ENCODE measurements at places on chromosomes 13 and 19.

- DNase-seq: no peak
Measured at GRCh38 chr19:32977280-32977679, 5.2 kb downstream of the FAAP24 start.

DNA sequence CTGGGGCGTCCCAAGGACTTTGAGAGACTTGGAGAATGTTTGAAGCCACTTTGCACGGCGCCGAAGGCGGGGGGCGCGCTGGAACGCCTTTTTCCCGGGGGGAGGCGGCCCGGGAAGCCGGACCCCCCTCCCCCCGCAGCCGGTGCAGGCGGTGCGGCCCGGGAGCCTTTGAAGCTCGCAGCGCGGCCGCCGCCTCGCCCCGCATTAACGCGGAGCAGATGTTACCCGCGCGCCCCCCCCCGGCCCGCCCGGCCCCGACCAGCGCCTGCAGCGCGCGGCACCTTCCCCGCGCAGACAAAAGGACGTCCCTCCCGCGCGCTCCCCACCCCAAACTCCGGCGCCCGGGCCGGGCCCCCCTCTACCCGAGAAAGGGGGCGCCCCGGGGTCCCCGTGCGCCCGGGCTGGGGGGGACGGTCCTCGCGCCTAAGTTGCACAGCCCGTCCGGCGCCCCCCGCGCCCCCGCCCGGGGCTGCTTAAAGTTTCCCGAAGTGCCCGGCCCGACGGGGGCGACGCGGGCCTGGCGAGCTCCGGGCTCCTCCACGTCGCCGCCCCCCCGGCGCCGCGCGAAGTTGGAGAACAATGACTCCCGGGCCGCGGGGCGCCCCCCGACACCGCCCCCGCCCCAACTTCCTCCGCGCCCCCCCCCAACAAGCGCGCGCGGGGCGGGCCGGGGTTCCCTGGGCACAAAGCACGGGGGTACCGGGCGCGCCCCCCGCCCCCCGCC is 685 bp downstream of the TCF3 start:
- no peak for DNase-seq

- no peak for DNase-seq
Measured at GRCh38 chr19:51468545-51468920, 9.8 kb upstream of the CEACAM18 start.

DNA sequence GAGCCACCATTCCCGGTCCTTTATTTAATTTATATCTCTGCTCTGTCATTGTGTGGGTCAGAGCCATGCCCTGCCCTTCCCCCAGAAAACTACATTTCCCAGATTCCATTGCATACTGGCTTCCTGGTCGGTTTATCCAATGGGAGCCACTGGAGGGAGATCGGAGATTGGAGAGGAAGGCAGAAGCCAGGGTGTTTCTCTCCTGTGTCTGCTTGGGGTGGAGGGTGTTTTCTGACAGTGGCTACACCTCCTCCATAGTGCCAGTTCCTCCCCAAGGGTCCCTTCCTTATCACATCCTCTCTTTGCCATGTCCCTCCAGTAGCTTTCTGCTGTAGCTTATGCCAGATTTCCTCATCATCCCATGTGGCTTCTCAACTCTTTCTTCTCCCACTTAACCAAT is 19.0 kb downstream of the OLFM2 start:
- DNase-seq: peak; percentile 66

- peak; percentile 48 for DNase-seq
Measured at GRCh38 chr13:80237646-80238045, 103.3 kb downstream of the SPRY2 start.

- DNase-seq: no peak
Measured at GRCh38 chr19:21101521-21102242, 19.7 kb downstream of the ZNF714 start.

- peak; percentile 59 for DNase-seq
Measured at GRCh38 chr19:8609279-8610040, 1.1 kb downstream of the ADAMTS10 start.

DNA sequence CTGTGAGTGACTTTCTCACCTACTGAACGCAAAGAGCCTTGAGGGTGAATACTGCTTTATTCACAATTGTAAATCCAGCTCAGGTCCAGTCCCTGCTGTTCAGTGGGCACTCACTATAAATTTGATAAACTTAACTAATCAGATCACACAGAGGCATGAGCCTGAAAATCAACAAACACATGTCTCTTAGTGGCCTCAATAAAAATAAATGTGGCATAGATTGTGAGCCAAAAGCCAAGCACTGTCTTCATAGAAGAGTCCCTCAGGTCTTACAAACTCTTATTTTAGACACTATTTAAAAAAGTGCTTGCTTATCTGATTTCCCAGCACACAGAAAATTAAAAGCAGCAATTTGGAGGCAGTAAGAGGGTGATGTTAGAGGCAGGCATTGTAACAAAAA is 957.7 kb downstream of the SLITRK5 start:
- DNase-seq: no peak

- DNase-seq: no peak
Measured at GRCh38 chr13:77391475-77391874, 64.6 kb upstream of the MYCBP2 start.

GRCh38 chr13:113548171-113548641 is 36.3 kb upstream of the TFDP1 start:
- DNase-seq: no peak

DNA sequence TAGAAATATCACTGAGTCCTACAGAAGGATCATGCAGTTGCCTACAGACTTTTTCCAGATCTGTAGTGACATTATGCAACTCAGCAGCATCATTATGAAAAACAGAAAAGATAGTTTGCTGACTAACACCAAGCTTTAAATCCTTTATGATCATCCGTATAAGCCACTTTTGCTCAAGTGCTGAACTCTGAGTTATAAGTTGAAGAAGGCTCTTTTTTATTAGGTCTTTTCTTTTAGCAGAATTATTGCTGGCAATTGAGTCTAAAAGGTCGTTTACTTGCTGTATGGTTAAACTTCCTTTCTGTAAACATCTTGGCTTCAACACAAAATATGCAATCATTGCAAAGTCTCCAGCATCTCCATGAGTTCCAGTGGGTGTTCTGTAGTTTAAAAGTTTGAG is 4.8 kb downstream of the LIG4 start:
- DNase-seq: no peak

- peak; percentile 29 for DNase-seq
Measured at GRCh38 chr13:113938246-113938645, 35.6 kb downstream of the C13orf46 start.

GRCh38 chr19:39190768-39191167 is 6.0 kb upstream of the NCCRP1 start:
- no peak for DNase-seq

GRCh38 chr19:58033741-58034476 is at the start of gene ZSCAN1:
Gene ZSCAN1 (plus strand): TSS chr19:58034025. CDS start chr19:58037837, 3,812 bp downstream.
- no peak for DNase-seq

DNA sequence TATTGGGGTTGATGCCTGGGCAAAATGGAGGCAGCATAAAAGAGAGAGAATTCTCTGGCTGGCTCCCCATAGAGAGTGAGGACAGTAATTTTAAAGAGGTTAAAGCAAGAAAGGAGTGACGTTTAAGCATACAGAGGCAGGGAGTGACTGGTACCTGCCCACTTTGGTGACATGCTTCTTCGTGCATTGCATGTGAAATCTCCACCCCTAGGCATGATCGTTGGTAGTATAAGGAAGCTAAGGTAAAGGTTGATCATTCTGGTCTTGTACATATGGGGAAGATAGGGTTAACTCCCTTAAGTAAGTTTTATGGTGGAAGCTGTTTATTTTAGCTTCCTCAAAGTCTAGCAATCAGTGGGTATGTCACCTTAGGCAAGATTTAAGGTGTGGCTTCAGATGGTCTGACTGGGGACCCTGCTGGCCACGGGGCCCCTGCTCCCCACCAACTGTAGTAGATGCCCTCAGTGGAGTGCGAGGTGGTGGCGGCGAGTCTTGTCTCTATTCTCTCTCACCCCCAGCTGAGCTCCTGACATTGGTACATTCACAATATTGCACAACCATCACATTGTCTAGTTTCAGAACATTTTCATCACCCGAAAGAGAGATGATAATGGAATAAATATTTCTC is 797.5 kb upstream of the SPRY2 start:
- no peak for DNase-seq

DNA sequence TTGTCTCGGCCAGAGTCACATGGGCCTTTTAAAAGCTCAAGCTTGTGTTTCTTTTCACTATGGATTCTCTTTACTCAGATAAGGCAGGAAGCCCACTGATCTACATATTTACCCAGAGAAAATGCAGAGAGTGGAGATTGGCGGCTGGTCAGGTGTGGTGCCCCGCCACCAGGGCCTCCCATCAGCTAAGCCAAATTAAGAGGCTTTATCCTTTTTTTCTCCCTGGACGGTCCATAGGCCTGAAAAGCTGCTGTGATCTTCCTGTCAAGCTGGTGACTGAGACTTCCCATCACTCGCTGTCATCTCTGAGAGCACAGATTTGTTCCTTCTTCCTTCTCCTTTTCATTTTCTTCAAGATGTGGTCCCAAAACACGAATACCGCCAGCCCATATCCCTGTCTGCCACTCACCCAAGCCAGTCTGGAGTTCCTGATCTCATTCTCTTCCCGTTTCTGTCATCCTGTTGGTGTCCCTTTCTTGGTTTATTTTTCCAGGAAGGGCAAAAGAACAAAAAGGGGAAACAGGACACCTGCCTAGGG is 1.9 kb downstream of the SAFB start:
- DNase-seq: no peak

DNA sequence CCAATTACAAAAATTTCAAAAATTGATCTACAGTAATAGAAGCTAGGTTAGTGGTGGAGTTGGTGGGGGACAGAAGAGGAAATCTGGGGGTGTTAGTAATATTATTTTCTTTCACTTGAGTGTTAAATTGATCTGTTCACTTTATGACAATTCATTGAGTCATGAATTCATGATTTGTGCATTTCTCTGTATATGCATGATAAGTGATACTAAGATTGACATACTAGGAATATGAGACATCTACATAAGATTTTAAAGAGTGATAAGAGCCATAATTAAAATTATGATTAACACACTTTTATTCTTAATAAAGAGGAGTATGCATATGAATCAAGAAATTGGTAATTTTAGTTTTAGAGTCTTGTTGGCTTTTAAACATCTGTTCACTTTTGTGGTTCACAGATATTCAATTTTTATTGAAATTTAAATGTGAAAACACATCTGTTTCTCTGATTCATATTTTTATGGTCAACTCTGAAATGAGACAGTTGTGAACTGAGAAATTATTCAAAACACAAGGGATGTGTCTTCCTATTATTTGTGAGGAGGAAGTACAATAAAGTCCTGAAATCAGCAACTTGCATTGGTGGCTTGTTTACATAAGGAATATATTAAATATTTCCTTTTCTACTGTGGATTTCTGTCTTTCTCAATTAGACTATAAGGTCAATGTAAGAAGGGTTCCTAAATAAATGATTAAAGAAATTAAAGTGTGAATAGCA is 196.5 kb downstream of the ITGBL1 start:
- no peak for DNase-seq

- DNase-seq: peak; percentile 92
Measured at GRCh38 chr13:35994131-35994966, 136.8 kb downstream of the DCLK1 start.

GRCh38 chr19:13024126-13024950 is 29.1 kb downstream of the NFIX start:
- DNase-seq: no peak

DNA sequence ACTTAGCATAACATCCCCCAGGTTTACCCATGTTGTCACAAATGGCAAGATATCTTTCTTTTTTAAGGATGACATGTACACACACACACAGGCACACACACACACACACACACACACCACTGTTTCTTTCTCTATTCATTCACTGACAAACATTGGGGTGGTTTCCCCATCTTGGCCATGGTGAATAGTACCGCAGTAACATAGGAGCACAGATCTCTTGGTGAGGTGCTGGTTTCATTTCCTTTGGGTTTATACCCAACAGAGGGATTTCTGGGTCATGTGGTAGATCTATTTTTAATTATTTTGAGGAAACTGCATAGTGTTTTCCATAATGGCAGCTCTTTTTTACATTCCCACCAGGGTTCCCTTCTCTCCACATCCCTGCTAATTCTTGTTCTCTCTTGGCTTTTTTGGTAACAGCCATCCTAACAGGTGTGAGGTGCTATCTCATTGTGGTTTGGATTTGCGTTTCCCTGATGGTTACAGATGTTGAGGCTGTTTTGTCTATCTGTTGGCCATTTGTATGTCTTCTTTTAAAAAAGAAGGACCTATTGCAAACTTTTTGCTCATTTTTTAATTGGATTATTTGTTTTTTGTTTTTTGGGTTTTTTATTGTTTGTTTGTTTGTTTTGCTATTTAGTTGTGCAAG is 251.7 kb upstream of the IRS2 start:
- no peak for DNase-seq

All from NCI-H226 (cell line).